ENCODE measurements at places on chromosomes 12 and 14.

- DNase-seq, result no peak
Measured at GRCh38 chr12:42166501-42166900, 21.8 kb upstream of the GXYLT1 start.

DNA sequence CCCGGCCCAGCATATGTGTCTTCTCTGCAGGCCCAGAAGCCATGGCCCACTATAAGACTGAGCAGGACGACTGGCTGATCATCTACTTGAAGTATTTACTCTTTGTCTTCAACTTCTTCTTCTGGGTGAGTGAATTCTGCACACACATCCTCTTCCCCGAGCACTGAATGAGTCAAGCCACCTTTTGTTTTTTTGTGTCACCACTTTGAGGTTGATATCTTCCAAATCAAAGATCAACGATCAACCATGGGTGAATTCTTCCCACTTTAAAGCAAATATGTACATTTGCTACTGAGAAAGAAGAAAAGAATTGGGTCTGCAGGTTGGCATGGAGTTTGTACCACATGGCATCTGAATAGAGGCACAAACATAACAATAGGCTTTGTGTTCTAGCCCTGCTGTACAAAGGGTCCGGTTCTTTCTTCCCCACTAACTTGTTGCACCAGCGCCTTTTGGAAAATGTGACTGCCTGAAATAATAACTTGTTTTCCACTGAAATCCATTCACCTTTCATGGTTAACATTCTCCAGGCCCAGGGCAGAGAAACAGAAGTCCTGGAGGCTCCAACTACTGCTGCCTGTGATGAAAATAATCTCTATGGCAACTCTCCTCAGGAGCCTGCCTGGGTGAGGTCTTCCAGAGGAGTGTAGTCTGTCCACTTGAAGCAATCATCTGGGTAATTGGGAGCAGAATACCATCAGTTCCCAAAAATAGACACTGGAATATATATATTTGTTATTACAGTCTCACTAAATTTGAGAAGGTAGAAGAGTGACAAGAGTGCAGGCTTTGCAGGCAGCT is 27.6 kb downstream of the TSPAN11 start:
- no peak for DNase-seq

GRCh38 chr14:51182131-51182565 is 57.9 kb upstream of the TMX1 start:
- peak; percentile 31 for DNase-seq

DNA sequence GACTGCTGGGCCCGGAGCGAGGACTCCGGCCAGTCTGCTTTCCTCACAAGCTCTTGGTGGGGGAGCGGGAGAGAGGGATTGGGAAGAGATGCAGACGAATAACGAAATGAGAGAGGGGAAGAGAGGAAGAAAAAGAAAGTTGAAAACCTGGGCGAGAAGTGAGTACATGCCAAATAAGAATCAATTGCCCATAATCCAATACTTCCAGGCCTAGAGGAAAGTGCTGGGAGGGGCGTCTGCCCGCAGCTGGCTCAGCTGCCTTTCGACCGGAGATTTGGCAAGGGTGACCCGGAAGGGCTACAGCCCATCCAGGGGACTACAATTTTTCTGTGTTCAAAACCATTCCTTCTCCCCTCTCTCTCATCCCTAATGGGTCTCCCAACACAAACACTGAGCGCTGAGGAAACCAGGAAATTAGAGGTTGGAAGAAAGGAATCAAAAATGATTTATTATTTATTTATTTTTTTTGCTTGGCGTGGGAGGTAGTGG is 4.9 kb downstream of the NKX2-1 start:
- DNase-seq, result peak; percentile 18

DNA sequence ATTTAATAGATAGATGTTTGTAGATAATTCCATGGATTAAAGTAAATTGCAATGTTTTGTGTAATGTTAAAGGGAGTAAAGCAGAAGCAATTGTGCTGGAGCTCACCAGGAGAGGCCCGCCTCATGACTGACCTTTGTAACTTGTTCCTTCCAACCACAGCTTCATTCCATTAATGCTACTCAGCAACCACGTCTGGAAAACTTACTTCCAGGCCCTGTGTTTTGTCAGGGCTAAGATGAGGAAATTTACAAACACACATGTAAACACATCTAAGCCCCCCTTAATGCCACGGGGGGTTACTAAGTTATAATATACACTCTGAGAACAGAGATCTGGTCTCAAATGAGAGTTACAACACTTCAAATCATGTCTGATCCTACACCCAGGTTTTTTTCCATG is 12.4 kb downstream of the LUM start:
- no peak for DNase-seq

- no peak for DNase-seq
Measured at GRCh38 chr14:77812028-77812427, 12.1 kb downstream of the ADCK1 start.

- peak; percentile 8 for DNase-seq
Measured at GRCh38 chr14:76181546-76181945, 29.8 kb downstream of the GPATCH2L start.

DNA sequence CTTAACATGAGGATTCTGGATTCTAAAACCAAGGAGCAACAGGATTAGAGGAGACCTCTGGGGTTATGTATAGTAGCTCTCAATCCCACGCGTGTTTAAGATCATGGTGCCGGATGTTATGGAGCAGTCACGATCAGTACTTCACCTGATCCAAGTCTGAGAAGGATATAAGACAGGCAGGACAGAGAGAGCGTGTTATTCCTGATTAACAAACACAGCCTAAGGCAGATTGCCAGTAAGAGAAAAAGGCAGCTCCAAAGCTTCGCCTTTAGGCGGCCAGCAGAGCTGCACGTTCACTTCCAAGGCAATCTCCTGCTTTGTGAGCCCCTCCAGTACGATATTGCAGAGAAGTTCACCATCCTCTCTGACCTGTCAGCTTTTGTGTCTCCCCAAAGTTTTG is 5.5 kb downstream of the SETD3 start:
- no peak for DNase-seq

- DNase-seq, result peak; percentile 86
Measured at GRCh38 chr12:81257947-81258551, 180.2 kb downstream of the ACSS3 start.

GRCh38 chr14:32588448-32589320 is 259.6 kb downstream of the AKAP6 start:
- peak; percentile 10 for DNase-seq

- DNase-seq, result peak; percentile 73
Measured at GRCh38 chr12:123363740-123364531, 711 bp downstream of the SBNO1 start.

DNA sequence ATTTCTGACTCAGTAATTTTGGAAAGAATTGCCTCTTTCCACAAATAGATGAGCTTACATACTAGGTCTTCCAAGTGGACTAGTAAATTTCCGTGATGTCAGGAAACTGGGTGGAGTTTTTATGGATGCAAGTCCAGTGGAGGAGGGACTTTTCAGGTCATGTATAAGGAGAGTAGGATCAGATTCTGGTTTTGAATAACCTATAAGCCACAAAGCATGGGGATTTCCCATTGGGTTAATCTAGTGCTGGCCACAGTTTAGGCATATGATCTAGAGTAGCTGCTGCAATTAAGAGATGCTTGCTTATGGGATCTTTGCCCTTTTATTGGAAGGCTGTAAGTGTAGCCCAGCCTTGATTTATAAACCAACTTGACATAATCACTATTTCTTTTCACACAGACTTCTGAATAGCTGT is 33.8 kb downstream of the STK38L start:
- peak; percentile 27 for DNase-seq

DNA sequence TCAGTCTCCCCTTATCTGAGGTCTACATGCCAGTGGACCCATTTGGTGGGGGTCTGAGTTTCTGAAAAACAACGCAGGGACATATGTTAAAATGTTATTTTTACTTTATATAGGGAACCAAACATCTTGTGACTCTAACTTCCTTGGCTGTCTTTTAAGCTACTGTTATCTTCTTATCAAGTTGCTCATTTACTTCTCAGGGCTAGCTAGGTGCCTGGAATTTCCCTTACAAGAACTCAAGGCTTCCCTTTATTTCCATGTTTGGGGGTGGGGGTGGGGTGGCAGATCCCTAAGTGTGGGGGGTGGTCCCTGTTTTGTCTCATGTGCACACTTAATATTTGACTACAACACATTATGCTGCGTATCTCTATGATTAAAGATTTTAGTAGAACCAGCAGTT is 31.6 kb downstream of the PPP1R36 start:
- no peak for DNase-seq

DNA sequence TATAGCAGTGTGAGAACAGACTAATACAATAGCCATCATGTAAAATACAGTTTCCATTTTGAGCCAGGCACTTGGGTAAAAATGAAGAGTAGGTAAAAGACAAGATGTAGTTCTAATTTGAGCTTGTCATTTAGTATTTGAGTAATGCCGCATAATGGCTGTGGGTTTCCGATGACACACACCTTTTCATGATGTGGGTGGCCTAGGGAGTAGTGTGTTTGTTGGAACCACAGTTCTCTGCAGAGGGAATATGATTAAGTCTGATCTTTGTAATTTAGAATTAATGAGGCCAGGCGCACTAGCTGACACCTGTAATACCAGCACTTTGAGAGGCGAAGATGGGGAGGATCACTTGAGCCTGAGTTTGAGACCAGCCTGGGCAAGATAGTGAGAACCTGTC is 61.8 kb downstream of the RCOR1 start:
- no peak for DNase-seq

GRCh38 chr12:94263011-94263811 is 114.8 kb downstream of the PLXNC1 start:
- DNase-seq, result no peak

GRCh38 chr14:71726580-71727021 is 205.6 kb upstream of the RGS6 start:
- DNase-seq, result no peak

GRCh38 chr12:30796313-30796780 is 41.6 kb upstream of the CAPRIN2 start:
- DNase-seq, result peak; percentile 98

DNA sequence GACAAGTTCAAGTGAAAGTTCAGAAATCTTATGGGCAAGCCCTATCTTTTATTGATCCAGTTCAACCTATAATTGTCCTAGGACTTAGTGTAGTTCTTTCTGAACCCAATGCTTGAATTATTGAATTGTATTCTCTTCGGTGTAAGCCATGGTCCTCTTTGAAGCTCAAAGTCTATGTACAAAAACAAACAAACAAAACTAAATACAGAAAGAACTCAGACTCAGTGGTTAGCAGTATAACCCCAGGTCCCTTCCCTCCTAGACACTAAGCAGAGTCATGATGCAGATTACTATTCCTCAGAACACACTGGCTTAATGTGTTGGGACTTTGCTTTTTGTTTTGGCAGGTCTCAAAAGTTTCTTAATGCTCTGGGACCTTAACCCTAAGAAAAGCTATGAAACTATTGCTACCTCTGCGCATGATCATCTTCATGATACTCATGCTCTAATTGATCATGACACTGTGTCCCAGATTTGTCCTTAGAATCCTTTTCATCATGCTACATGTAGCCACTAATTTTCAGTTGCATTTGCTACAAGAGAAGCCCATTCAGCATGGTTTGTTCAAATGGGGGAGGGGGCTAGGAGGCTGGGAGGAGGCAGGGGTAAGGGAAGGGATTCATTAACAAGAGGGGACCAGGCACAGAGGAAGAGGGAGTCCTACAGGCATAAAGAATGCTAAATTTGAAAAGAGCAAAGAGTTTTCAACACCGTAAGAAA is 35.1 kb upstream of the NAA30 start:
- DNase-seq, result no peak

GRCh38 chr12:10701131-10701681 is 21.9 kb downstream of the YBX3 start:
- no peak for DNase-seq

- peak; percentile 68 for DNase-seq
Measured at GRCh38 chr14:96051642-96052540, 12.7 kb downstream of the C14orf132 start.

GRCh38 chr12:57207731-57208630 is 8.6 kb upstream of the NXPH4 start:
- no peak for DNase-seq

- peak; percentile 59 for DNase-seq
Measured at GRCh38 chr12:41794336-41794735, 350.3 kb downstream of the GXYLT1 start.

- DNase-seq, result no peak
Measured at GRCh38 chr14:33534632-33535031, 416.2 kb downstream of the EGLN3 start.

DNA sequence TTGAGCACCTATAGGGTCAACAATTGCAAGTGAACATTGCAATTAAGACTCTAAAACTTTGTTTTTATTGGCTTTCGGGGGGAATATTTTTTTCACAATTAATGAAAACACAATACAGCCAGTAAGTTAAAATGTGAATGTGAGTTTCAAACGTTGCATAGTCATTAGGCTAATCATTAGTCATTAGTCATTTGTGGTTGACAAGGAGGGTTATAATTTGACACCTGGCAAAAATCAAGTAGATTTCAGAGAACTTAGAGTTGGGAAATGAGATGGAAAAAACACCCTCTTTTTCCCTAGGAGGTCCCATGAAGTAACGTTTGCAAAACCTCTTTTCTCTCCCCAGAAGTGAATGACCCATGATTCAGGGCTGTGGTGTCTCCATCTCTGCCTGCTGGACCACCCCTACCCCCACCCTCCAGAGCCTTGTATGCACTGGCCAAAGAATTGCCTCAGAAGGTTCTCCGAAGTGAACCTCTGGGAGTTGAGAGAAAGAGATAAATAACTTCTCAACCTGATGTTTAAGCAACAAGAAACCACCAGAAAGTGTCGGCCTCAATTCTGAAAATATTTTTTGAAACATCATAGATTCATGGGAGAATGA is 196.3 kb downstream of the PAX9 start:
- peak; percentile 29 for DNase-seq

DNA sequence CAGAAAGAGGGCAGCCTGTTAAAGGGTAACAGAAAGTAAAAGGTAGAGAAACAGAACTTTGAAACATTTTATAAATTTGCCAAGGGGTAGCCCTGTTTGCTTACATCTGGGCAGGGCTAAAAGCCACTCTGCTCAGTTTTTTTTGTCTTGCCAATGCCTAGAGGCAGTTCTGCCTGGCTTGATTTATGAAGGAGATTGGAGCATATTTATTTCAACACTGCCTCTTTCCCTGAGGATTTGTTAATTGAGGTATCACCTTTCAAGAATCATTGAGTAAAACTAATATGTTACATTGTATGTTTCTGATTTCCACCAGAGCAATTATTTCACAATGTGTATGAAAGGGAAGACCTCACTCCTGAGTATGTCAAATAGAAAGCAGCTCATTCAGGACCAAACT is 160.8 kb downstream of the GXYLT1 start:
- DNase-seq, result peak; percentile 96

GRCh38 chr12:11621797-11622423 is 27.6 kb upstream of the ETV6 start:
- DNase-seq, result peak; percentile 2

DNA sequence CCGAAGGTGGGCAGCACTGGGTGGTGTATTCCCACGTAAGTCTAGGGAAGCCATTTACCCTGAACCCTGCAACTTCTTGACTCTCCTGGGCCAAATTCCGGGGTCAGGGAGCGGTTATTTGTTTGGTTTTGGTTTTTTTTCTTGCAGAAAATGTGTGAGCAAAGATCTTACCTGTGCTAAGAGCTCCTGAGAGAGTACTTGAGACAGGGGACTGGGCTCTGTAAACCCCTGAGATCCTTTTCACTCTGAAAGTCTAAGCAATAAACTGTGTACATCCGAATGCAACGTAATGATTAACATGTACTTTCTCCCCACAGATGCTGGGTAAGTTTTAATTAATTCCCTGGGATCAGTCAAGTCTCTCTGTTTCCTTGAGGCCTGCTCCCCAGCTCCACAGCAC is 21.5 kb downstream of the OR10P1 start:
- no peak for DNase-seq

All from NCI-H69 (cell line).